Uterus (tissue), 4 donors: ENCODE measurements at places on chromosomes 3 and 15. TPM values are rescaled to one million over a fixed set of nuclear protein-coding genes. Genes with fewer than 3 reads are reported as not detected.
A peak's percentile ranks its signal among the peaks of the same experiment; 100 is the strongest.

GRCh38 chr3:72336821-72337479, 511.3 kb downstream of the SHQ1 start:
- peak overlapping the region; percentile 6 for H3K4me3 ChIP-seq
- H3K27ac ChIP-seq = peak overlapping the region; percentile 34
- no peaks in the 10 kb centered on the region for H3K36me3 ChIP-seq
- peaks cover 3% of the 10 kb centered on the region for H3K4me1 ChIP-seq
- DNase-seq = peak; percentile 87

SERINC4 gene
- 0.28 TPM for total RNA-seq

DNA sequence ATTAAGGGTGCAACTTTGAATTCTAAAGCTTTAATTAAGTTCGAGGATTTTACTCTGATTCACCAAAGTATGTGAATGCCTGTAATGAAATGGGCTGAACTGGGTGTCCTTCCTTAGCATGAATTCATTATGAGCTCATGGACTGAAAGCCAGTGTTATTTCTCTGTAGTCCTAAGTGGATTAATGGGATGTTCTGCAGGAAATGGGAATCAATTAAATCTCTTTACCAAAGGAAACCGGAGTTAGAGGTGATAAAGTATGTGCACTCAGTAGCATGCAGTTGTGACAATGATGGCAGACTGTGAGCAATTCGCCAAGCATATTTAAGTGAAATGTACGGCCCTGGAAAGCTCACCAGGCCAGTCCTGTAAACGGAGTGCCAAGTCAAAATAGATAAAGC, 138.7 kb downstream of the CHL1 start:
- no peak overlapping the region for H3K27ac ChIP-seq
- no peak overlapping the region for H3K4me3 ChIP-seq
- no peaks in the 10 kb centered on the region for H3K27me3 ChIP-seq

DNA sequence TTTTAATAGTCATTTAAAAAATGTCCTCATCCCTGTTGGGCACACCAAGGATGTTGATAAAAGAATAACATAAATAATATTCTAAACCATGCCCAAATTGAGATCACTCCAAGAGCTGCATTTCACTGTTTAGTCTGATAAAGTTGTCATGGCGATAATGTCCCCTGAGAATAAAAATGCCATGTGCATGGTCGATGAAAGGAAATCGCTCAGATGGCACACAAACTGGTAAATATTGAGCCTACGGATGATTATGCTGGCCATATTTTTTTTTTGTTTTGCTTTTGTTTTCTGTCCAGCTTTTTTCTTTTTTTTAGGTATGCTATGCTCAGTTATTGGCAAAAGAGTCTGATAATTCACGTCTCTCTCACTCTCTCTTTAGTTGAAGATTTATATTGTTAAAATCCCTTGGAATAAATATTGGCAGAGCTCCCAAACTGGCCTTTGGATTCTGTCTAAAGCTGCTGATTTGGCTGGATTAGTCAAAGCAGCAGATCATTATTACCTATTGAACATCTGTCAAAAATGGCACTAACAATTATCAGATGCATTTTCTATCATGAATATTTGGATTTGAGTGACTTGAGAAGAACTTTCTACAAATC, 643.8 kb downstream of the SQOR start:
- no peak for DNase-seq
- no peak overlapping the region for H3K4me3 ChIP-seq
- no peaks in the 10 kb centered on the region for H3K36me3 ChIP-seq
- no peaks in the 10 kb centered on the region for H3K27me3 ChIP-seq

SCN11A gene
- not detected for total RNA-seq

GRCh38 chr3:165768680-165769079, 68.5 kb downstream of the BCHE start:
- H3K4me1 ChIP-seq = no peaks in the 10 kb centered on the region
- H3K27ac ChIP-seq = no peak overlapping the region
- H3K4me3 ChIP-seq = no peak overlapping the region
- H3K36me3 ChIP-seq = no peaks in the 10 kb centered on the region

GRCh38 chr15:42696626-42697025, 40.3 kb downstream of the CDAN1 start:
- H3K4me1 ChIP-seq = no peaks in the 10 kb centered on the region
- no peak overlapping the region for H3K4me3 ChIP-seq
- no peak overlapping the region for H3K27ac ChIP-seq

DNA sequence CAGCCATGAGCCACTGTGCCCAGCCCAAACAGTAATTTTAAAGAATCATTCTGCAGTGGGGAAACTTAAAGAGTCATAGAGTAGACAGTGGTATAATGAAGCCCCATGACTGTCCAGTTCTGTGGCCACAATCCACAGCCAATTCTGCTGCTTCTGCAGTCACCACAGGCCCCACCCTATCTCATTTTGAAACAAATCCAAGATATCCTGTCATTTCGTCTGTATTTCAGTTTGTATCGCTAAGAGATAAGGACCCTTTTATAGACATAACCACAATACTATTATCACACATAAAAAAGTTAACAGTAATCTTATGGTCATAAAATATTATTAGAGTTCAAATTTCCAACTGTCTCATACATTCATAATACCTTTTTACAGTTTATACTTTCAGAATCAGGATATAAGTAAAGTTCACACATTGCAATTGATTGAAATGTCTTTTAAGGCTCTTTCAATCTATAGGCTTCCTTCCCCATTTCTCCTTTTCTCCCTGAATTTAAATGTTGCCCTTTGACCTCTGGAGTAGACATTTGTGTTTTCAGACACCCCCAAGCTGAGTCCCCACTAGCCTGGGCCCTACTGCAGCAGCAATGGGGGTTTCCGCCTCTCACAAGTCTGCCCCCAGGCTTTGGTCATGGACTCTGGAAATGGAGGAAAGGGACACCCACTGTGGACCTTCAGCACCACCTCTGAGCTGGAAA, 4.2 kb upstream of the NUP210 start:
- H3K27ac ChIP-seq = no peak overlapping the region
- no peak for DNase-seq
- no peaks in the 10 kb centered on the region for H3K36me3 ChIP-seq
- H3K27me3 ChIP-seq = peaks cover 1% of the 10 kb centered on the region

DNA sequence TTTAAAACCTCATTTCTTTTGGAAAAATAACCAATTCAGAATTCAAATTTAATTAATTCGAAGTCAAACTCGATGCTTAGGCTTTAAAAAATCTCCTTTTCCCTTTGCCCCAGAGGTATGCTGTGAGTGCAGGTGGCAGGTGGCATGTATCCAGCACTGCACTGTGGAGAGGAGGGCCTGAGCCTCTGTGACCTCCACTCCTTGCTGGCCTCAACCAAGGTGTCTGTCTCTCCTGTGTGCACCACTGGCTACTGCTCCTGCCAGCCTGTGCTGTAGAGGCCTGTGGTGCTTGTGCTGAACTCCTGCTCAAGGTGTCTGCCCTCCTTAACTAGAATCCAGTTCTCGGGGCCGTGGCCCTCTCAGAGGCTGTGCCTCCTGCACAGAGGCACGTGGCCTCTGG, 56.2 kb upstream of the NEDD4 start:
- no peaks in the 10 kb centered on the region for H3K4me1 ChIP-seq
- H3K27ac ChIP-seq = no peak overlapping the region
- no peaks in the 10 kb centered on the region for H3K27me3 ChIP-seq
- no peaks in the 10 kb centered on the region for H3K36me3 ChIP-seq

GRCh38 chr3:164200053-164200823, 878.1 kb downstream of the SI start:
- H3K27ac ChIP-seq = no peak overlapping the region
- H3K27me3 ChIP-seq = no peaks in the 10 kb centered on the region
- no peaks in the 10 kb centered on the region for H3K4me1 ChIP-seq

EIF4E3 gene
- 31.2 TPM for total RNA-seq

ZDHHC23 gene
- 3.1 TPM for total RNA-seq

DNA sequence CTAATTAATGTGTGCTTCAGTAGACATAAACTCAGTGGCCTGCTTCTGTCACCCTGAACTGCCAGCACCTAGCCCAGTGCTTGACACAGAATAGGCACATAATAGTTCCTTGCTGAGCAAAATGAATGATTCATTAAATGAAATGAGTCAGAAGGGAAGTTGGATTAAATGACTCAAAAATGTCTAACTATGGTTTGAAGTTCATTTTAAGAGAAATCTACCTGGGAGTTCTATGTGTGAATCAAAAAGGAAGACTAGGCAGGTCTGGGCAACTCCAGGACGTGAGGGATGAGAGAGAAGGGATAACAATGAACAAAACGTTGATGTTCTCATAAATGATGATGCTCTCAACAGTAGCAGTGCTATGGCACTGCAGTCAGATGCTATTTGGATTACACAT, 175.0 kb downstream of the CFAP20DC start:
- H3K4me1 ChIP-seq = no peaks in the 10 kb centered on the region
- H3K36me3 ChIP-seq = no peaks in the 10 kb centered on the region
- no peak overlapping the region for H3K27ac ChIP-seq
- DNase-seq = no peak
- no peak overlapping the region for H3K4me3 ChIP-seq
- no peaks in the 10 kb centered on the region for H3K27me3 ChIP-seq

DNA sequence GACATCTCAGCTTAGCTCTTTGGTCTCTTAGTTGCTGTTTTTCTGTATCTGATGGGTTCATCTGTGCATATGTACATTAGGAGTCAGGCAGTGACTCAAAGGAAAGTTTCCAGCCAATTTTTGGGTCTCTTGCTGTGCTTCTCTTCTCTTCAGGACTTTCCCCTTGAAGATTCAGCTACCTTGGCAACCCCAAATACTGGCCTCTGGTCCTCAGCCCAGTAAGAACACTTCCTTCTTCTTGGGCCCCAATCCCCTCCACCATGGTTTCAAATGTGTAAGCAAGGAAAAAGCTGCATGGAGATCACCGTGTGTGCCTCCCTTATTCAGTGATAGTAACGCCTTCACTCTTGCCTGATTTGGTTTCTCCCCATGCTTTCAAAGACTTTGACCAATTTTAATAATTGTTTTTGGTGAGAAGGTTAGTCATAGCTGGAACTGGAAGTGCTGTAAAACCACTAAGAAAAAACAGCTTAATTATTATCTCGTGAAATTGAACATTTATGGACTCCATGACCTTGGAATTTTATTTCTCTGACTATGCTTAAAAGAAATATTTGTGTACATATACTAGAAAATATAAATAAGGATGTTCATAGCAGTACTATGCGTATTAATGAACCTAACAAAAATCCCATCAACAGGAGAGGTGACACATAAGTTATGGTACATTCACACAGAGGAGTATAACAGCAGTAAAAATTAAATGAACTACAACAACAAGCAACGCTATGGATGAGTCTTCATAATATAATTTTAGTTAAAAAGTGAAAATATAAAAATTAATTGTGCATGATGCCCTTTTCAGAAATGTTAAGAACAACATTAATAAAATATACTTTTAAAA, 125.3 kb upstream of the BCL6 start:
- H3K27ac ChIP-seq = no peak overlapping the region
- H3K36me3 ChIP-seq = no peaks in the 10 kb centered on the region
- no peak for DNase-seq
- H3K27me3 ChIP-seq = no peaks in the 10 kb centered on the region
- no peak overlapping the region for H3K4me3 ChIP-seq
- H3K4me1 ChIP-seq = no peaks in the 10 kb centered on the region

RPP25 gene
- total RNA-seq = 16.8 TPM

SOX14 gene
- 0.14 TPM for total RNA-seq

RETNLB gene
- not detected for total RNA-seq

- H3K27ac ChIP-seq = no peak overlapping the region
- no peaks in the 10 kb centered on the region for H3K36me3 ChIP-seq
- H3K4me1 ChIP-seq = peaks cover 8% of the 10 kb centered on the region
- no peaks in the 10 kb centered on the region for H3K27me3 ChIP-seq
- DNase-seq = no peak
- H3K4me3 ChIP-seq = no peak overlapping the region
These were observed 55.1 kb downstream of the SLC6A6 start for GRCh38 chr3:14457481-14457880.
